Activated CD4-positive, alpha-beta T cell treated with anti-CD3 and anti-CD28 coated beads for 36 hours (primary cell): ENCODE measurements at places on chromosomes 12 and 14. TPM values are rescaled to one million over a fixed set of nuclear protein-coding genes. Genes with fewer than 3 reads are reported as not detected.

- H3K27me3 ChIP-seq: no peaks in the 10 kb centered on the region
- H3K36me3 ChIP-seq: no peaks in the 10 kb centered on the region
- DNase-seq: no peak
- no peak overlapping the region for H3K27ac ChIP-seq
Observed at GRCh38 chr12:14896521-14897169, 11.0 kb upstream of the MGP start.

GALC gene
- total RNA-seq: 10.8 TPM

GRCh38 chr12:25796523-25797000 lies 161.9 kb upstream of the RASSF8 start:
- peaks cover 8% of the 10 kb centered on the region for H3K4me1 ChIP-seq
- no peak overlapping the region for H3K4me3 ChIP-seq
- no peaks in the 10 kb centered on the region for H3K36me3 ChIP-seq
- H3K27me3 ChIP-seq: no peaks in the 10 kb centered on the region

DNA sequence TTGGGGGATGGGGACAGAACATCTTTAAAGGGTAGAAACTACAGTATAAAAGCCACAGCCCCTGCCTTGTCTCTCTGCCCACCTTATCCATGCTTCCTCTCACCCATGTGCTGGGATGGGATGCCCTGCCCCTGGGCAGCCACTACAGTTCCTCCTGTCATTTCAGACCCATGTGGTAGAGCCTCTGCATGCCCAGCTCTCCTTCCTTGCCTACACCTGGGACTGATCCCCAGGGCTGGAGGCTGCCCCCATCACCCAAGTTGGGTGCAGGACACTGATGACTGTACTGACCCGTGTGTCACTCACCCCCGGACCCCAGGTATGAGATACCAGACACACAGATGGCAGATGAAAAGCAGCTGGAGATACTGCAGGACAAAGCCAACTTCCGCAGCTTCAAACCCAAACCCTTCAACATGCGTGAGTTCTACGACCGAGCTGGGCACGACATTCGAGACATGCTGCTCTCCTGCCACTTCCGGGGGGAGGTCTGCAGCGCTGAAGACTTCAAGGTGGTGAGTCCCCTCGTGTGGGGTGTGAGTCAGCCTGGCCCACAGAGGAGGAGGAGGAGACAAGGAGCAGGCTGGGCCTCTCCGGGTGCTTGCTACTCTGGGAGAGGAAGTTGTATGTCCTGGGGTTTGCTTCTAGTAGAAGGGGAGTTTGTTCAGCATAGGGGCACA lies 2.2 kb downstream of the ASIC1 start:
- peaks cover 33% of the 10 kb centered on the region for H3K4me1 ChIP-seq
- peaks cover 4% of the 10 kb centered on the region for H3K36me3 ChIP-seq
- peak overlapping the region; percentile 55 for H3K4me3 ChIP-seq
- peak overlapping the region; percentile 38 for H3K27ac ChIP-seq

PRH2 gene
- not detected for total RNA-seq

GRCh38 chr14:46048127-46048526 lies 603.5 kb downstream of the RPL10L start:
- no peak overlapping the region for H3K27ac ChIP-seq
- H3K36me3 ChIP-seq: no peaks in the 10 kb centered on the region
- no peak for DNase-seq

SMAGP gene
- 0.86 TPM for total RNA-seq

GRCh38 chr14:101217080-101217463 lies 313.6 kb upstream of the RTL1 start:
- DNase-seq: no peak
- no peaks in the 10 kb centered on the region for H3K36me3 ChIP-seq
- H3K4me1 ChIP-seq: no peaks in the 10 kb centered on the region
- H3K27me3 ChIP-seq: peaks cover 2% of the 10 kb centered on the region

DNA sequence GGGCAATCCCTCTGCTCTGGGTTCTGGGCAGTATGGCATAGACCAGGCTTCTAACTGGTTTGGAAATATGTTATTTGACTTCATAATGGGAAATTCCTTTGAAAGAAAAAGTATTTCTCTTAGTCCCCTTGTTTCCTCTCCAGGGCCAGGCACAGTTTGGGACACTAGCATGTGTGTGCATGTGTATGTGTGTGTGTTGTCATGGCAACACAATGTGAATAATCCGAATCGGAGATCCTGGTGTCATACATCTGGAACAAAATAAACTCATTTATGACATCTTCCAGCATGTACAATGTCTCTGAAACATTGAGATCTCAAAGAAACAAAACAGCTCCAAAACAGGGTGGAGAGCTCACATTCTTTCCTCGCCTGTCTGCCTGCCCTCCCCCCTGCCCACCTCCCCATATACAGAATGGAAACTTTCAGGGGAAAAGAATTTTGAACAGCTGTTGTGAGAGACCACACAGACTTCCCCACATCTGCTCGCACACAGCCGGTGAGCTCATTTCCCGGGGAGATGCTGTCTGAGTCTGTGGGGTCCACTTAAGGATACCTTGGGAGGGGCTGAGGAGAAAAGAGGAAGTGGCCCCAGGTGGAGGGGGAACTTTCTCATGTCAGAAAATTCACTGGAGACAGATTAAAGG lies 55.5 kb upstream of the PARP11 start:
- H3K4me3 ChIP-seq: no peak overlapping the region
- H3K4me1 ChIP-seq: peaks cover 56% of the 10 kb centered on the region
- H3K36me3 ChIP-seq: no peaks in the 10 kb centered on the region
- no peak overlapping the region for H3K27ac ChIP-seq

GRCh38 chr12:3055704-3056467 lies 21.3 kb upstream of the TSPAN9 start:
- DNase-seq: no peak
- H3K4me1 ChIP-seq: no peaks in the 10 kb centered on the region
- H3K4me3 ChIP-seq: no peak overlapping the region
- no peak overlapping the region for H3K27ac ChIP-seq
- H3K36me3 ChIP-seq: no peaks in the 10 kb centered on the region

GRCh38 chr14:25602106-25602505 lies 552.2 kb upstream of the STXBP6 start:
- no peaks in the 10 kb centered on the region for H3K36me3 ChIP-seq
- DNase-seq: no peak
- H3K27me3 ChIP-seq: no peaks in the 10 kb centered on the region
- H3K4me3 ChIP-seq: no peak overlapping the region
- no peak overlapping the region for H3K27ac ChIP-seq
- no peaks in the 10 kb centered on the region for H3K4me1 ChIP-seq

UNC79 gene
- total RNA-seq: 0.02 TPM

STON2 gene
- total RNA-seq: 0.19 TPM
